Activated CD8-positive, alpha-beta memory T cell treated with anti-CD3 and anti-CD28 coated beads for 36 hours (primary cell): ENCODE measurements at places on chromosomes 5 and 9. TPM values are rescaled to one million over a fixed set of nuclear protein-coding genes. Genes with fewer than 3 reads are reported as not detected.

CLIC3 gene
- not detected for total RNA-seq

PDLIM4 gene
- total RNA-seq, result 1.1 TPM

FOXD1 gene
- 0.46 TPM for total RNA-seq

ISL1 gene
- not detected for total RNA-seq

ORM1 gene
- total RNA-seq, result not detected

RARS1 gene
- total RNA-seq, result 147 TPM

PCDHB2 gene
- total RNA-seq, result not detected

GNAQ gene
- total RNA-seq, result 18.2 TPM

SEMA6A gene
- not detected for total RNA-seq

PCDHB6 gene
- total RNA-seq, result not detected

PARP8 gene
- 41.1 TPM for total RNA-seq

SPATA6L gene
- total RNA-seq, result 0.34 TPM

TIMD4 gene
- total RNA-seq, result 0.65 TPM

SCGB3A2 gene
- total RNA-seq, result not detected

ZNF79 gene
- total RNA-seq, result 16.0 TPM
